Cerebellum (tissue), 4 donors: ENCODE measurements at places on chromosomes 5 and 9.
A peak's percentile ranks its signal among the peaks of the same experiment; 100 is the strongest.

- no peak for DNase-seq
These were observed 85.0 kb downstream of the PRRT1B start for GRCh38 chr9:131630205-131630831.

DNA sequence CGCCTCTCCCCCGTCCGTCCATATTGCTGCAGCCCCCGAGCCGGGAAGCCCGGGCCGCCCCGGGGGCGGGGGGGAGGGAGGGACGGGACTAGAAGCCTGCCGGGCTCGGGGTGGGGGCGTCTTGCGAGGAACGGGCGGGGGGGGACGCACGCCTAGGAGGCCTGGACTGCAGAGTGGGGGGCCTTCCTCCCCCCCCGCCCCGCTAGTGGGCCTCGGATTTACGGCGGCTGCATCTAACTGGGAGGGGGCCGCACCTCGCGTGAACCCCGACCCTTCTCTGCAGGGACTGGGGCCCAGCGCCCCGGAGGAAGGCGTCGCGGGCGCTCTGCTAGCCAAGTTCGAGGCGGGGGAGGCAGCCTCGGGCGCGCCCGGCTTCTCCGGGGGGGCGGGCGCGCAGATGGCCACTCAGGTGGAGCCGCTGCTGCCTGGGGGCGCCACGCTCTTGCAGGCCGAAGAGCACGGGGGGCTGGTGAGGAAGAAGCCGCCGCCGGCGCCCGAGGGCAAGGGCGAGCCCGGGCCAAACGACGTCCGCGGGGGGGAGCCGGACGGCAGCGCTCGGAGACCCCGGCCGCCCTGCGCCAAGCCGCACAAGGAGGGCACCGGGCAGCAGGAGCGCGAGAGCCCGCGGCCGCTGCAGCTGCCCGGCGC is at the start of gene LARP1:
TSS of gene LARP1 (plus strand) at position 17 of the 648 bp plus-strand sequence. CDS start at position 398, 381 bp downstream.
- DNase-seq = peak; percentile 53

DNA sequence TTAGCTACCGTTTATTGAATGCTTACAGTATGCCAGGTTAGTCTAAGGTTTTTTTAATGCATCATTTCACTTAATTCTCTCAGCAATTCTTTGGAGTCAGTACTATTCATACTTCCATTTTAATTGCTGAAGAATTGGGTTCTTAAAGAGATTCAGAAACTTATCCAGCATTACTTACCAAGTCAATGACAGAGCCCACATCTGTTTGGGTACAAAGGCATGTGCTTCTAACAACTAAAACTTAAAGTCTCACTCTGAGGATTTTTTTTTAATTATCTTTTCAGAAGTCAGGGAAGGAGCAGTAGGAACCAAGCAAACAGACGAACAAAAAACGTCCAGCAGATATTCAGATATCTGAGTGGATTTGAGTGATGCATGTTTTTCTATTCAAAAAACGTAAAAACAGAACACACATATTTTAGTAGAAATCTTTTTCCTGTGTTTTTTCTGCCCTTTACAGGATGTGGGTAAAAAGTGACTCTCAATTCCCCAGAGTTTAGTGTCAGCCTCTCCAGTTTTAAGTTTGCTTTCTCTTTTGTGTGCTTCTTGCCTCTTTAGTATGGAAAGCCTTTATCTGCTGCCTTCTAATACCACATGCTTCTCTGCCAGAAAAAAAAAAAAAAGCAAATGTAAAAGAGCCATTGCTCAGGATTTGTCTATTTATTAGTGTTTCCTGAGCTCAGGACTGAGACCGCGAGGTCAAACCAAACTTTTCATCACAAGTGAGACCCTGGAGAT is 118.0 kb downstream of the PRKACG start:
- no peak for DNase-seq

DNA sequence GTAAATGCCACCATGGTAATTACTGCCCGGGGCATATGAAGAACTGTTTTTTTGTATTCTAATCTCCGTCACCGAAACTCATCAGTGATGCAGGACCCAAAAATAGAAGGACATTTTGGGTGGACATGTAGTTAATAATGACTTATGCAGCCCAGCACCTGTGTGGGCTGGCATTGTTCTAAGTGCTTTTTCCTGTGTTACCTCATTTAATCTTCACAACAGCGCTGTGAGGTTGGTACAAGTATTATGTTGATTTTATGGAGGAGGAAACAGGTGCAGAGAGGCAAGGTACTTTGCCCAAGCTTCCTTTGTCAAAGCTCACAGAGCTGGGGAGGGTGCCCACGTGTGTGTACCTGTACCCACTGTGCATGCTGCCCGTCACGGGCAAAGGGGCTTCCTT is 58.4 kb downstream of the DAPK1 start:
- DNase-seq = no peak

DNA sequence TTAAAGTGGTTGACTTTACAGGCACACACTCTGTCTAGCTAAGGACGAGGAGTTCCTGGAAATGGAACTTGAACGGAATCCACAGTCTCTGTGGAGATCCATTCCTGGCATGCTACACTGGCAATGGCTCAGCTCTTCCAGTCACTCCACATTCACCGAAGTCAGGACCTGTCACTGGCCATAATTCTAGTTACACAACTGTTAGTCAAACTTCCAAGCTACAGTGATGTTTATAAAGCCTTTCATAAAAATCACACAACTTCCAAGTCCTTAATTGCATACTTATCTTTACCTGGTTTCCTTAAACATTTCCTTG is 15.7 kb downstream of the CDC14B start:
- DNase-seq = no peak

- no peak for DNase-seq
These were observed 111.0 kb downstream of the NDUFS4 start for GRCh38 chr5:53671447-53671846.

DNA sequence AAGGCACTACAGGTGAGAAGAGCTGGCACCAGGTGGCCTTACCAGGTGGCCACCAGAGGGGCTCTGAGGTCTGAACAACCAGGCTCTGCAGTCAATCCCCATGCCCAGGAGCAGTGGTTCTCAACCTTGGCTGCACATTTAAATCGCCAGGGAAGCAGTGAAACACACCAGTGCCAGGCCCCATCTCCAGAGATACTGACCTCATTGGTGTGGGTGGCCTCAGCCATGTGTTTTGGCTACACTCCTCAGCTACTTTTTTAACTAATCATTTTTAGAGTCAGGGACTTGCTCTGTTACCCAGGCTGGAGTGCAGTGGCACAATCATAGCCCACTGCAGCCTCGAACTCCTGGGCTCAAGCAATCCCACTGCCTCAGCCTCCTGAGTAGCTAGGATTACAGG is 56.0 kb downstream of the GABBR2 start:
- no peak for DNase-seq

DNA sequence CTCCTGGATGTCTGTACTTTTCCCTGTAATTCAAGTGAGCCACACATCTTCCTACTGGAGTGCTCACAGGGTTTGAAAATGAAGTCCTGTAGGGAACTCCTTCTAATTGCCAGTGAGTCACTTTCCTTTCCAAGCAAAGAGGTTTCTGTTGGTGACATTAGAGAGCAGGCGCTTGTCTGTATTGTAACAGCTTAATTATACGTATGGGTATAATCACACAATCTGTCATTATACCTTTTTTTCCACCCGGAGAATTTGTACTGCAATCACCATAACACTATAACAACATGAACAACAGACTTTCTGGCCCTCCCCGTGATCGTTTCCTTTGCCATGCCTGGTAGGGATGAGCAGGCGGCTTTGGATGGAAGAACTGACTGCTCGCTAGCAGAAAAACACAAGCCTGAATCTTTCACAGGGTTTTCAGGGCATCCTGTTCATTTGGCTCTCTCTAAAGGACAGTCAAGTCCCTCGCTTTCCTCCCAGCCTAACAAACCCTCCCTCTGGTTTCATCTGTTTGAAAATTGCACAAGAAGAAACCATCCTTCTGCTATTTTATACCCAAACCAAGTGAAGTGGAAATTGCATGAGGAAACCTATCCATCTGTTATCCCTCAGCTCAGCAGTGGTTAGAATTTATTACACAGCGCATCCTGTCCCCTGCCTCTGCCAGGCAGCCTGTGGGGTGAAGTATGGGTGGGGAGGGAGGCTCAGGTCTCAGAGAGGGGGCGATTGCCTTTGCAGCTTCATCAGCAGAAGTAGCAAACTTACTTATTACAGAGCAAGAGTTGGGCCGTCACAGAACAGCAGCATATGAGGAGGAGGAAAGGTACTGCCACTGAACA is 307.0 kb upstream of the TLE4 start:
- DNase-seq = peak; percentile 36

GRCh38 chr9:29176231-29176630 is 1603.0 kb upstream of the C9orf72 start:
- no peak for DNase-seq

GRCh38 chr5:9774472-9775079 is 144.4 kb upstream of the TAS2R1 start:
- DNase-seq = no peak

DNA sequence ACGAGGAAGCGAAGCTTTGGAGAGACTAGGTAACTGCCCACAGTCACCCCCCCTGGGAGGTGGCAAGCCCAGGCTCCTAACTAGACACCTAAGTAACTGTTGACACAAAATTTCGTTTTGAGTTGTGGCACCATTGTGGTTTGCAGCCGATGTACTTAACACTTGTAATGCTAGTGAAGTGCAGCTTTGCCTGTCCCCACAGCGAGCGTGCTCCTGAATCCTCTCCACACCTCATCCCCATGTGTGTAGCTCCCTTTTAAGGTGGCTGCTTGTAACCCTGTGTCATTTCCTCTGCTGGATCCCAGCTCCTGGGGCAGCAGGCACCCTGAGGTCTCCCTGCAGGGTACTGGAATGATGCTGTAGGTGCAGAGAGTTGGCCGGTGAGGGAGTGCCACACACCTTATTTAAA is 114.9 kb downstream of the TRIO start:
- DNase-seq = no peak

DNA sequence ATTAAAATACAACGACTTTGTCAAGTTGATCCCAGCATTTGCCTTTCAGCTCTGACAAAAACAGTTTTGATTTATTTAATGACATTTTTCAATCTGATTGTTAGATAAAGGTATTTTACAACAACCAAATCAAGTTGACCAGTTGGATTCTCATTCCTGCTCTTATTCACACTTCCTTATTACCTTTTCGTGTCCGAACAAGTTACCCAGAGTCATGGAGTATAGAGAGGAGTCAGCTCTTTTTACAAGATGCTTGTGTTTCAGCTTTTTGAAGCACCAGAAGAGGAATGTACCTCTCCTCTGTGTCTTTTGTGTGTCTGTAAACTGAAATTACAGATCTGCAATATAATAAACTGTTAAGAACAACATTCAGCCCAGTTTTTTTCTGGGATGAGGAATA is 151.3 kb upstream of the TMEM161B start:
- no peak for DNase-seq

DNA sequence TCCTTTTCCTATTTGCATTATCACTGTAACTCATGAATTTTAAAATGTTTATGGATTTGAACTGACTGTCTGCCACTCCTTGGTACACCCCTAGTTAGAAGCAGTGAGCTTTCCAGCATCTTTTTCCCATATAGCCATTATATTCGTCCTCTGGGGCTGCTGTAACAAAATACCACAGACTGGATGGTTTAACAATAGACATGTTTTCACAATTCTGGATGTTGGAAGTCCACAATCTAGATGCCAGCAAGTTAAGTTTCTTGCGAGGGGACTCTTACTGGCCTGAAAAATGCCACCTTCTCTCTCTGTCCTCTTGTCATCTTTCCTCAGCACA is 530.0 kb downstream of the SEMA5A start:
- DNase-seq = no peak

DNA sequence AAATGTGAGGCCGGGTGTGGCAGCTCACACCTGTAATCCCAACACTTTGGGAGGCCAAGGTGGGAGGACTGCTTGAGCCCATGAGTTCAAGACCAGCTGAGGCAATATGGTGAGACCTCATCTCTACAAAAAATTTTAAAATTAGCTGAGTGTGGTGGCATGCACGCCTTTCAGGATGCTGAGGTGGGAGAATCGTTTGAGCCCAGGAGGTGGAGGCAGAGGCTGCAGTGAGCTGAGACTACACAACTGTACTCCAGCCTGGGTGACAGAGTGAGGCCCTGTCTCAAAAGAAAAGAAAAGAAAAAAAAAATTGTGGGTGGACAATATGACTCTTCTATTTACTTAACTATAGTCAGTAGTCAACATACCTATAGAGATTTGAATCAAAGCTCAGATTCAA is 4.8 kb downstream of the CHD1 start:
- DNase-seq = no peak

GRCh38 chr5:78339617-78340436 is 20.6 kb upstream of the SCAMP1 start:
- DNase-seq = no peak
